Activated T-cell treated with anti-CD3 and anti-CD28 coated beads for 24 hours (primary cell): ENCODE measurements at places on chromosomes 1 and 21.

DNA sequence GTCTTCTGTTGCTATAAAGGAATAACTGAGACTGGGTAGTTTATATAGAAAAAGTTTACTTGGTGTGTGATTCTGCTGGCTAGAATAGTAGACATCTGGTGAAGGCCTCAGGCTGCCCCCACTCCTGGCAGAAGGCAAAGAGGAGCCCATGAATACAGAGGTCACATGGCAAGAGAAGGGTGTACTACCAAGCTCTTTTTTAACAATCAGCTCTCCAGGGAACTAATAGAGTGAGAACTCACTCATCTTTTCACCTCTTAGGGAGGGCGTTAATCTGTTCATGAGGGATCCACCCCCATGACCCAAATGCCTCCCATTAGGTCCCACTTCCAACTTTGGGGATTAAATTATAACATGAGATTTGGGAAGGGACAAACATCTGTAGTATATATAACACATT lies 9.3 kb downstream of the DTL start:
- DNase-seq, result no peak

DNA sequence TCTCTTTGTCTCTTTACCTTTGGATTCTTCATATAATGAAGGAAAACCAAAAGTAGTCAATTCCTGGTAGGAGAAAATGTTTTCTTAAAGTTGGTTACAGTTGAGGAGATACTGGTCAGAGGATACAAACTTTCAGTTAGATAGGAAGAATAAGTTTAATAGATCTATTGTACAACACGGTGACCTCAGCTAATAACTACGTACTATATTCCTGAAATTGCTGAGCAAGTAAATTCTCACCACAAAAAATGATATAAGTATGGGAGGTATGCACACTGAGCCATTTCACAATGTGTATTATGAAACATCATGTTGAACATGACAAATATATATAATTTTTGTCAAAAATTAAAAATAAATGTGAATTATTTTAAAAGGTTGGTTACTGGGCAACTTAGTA lies 20.4 kb downstream of the SSX2IP start:
- no peak for DNase-seq

DNA sequence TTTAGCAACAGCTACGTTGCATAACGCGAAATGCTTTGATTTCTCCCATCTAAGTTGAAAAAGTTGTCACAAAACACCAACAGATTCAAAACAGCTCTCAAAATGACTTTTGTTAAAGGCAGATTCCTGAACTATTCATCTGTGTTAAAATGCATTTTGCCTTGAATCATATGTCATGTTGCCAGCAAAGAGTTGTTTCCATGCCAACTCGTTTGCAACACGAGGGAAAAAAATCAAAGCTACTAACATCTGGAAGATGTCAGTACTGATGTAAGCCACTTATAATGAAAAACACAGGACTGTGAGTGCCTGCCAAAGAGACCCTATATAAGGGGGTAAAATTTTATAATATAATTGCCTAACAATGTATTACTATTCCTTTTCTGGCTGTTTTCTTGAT lies 182.7 kb upstream of the PTBP2 start:
- no peak for DNase-seq

- DNase-seq, result no peak
Observed at GRCh38 chr1:17562375-17562774, 22.9 kb downstream of the ARHGEF10L start.

- no peak for DNase-seq
Observed at GRCh38 chr1:59804301-59804700, 10.4 kb upstream of the HOOK1 start.

GRCh38 chr1:174995121-174995520 lies 4.6 kb upstream of the CACYBP start:
- no peak for DNase-seq

GRCh38 chr1:71210718-71211117 lies 129.9 kb upstream of the ZRANB2 start:
- no peak for DNase-seq

DNA sequence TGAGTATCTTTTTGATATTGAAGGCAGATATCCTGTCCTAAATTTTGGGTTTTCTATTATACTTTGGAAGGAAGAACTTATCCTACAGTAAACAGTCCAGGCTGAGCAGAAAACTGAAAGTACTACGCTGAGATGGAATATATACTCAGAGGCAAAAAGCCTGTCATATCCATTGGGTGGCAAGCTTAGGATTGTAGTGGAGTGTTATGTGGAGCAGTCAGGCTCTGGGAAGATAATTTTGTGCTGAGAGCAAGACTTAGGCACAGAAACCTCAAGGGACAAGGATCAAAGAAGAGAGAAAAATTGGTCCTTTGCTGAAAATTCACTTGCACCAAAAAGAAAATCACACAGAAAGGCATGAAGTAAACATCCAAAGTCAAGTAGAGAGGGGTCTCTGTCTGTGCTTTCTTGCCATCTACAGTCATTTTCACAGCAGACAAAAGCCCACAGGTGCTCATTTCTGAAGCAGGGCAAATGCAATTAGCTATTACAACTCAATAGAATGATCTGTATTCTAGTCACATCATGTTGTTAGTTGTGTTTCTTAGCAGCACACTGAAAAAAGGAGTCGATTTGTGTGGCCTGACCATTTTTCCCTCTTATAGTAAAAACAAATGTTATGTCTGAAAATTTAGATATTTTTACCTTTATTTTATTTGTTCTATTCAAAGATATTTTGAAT lies 38.5 kb downstream of the CRB1 start:
- DNase-seq, result no peak

DNA sequence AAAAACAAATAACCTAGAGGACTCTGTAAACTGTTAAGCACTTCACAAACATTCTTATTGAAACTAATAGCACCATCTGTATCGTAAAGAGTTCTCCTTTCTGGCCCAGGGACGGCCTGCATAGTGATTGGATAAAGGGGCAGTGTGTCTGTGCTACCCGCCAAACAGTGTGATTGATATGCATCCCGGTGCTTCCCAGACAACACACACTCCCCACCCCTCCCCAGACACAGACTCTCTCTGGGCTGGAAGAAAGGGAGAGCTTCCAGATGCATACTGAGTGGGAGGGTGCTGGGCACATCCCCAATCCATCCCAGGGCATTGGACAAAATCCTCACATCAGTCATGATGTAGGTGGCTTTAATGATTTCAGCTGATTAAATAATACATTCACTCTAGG lies 3.7 kb downstream of the HSD11B1 start:
- DNase-seq, result no peak

GRCh38 chr1:228450200-228450599 lies 33.5 kb upstream of the TRIM17 start:
- DNase-seq, result no peak

DNA sequence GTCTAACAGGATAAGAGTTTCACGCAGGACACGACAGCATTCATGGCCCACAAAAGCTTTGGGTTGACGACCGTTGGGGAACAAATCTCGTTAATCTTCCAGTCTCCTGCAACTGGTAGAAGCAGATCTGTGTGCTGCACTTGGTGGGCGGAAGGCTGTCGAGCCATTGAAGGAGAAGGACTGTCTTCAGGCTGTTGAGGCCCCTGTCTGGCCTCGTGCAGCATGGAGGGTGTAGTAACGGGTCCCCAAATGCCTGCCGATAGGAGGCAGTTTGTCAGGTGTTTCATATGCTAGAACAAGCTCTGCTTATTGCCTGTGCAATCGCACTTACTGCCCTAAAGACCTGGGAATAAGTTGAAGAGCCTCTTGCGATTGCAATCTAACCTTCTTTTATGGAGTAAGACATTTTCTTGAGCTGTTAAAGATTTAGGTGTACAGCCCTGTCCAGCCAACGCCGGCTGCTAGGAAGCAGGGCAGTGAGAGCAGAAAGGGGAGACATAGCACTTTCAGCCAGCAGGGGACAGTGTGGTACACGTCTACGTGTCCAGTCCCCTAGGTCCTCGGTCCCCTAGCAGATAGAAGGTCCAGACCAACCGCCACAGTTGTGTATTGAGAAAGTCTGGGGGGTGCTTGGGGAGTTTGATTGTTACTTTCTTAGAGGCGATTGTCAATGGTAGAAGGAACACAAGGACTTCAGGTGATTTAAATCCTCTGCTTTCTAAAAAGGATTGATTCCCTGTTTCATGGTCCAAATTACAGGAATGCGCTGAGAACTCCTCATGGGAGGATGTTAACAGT lies 102.3 kb upstream of the TMPRSS2 start:
- DNase-seq, result peak; percentile 6

- DNase-seq, result no peak
Observed at GRCh38 chr1:33346533-33346926, 25.6 kb upstream of the A3GALT2 start.

DNA sequence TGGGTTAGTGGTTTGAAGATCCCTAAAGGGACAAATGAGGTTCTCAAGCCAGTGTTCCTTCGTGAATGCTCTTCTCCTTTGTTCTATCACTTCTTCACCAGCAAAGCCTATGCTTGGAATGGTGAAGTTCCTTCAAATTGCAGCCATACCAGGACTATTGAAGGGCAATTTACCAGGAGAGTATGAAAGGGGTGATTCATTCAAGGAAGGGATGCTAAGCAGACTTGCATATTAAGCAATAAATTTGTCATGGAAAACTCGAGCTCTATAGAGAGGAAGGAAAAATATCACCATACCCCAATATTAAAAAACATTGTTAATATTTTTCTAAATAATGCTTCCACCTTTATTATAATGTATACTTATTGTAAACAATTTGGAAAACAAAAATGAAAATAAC lies 9.3 kb upstream of the TSNAX start:
- no peak for DNase-seq

GRCh38 chr1:113217447-113218208 lies 144.6 kb downstream of the LRIG2 start:
- DNase-seq, result no peak

GRCh38 chr1:186819126-186819525 lies 9.6 kb upstream of the PLA2G4A start:
- DNase-seq, result no peak

DNA sequence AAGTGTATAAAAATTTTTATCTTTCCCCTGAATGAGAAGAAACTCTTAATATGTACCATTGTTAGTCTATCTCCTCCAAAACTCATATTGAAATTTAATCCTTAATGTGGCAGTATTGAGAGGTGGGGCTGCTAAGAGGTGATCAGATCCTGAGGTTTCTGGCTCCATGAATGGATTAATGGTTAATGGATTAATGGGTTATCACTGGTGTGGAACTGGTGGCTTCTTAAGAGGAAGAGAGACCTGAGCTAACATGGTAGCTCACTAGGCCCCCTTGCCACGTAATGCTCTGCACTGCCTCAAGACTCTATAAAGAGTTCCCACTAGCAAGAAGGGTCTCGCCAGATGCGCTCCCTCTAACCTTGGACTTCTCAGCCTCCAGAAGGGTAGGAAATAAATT lies 70.6 kb upstream of the ZBTB18 start:
- no peak for DNase-seq

DNA sequence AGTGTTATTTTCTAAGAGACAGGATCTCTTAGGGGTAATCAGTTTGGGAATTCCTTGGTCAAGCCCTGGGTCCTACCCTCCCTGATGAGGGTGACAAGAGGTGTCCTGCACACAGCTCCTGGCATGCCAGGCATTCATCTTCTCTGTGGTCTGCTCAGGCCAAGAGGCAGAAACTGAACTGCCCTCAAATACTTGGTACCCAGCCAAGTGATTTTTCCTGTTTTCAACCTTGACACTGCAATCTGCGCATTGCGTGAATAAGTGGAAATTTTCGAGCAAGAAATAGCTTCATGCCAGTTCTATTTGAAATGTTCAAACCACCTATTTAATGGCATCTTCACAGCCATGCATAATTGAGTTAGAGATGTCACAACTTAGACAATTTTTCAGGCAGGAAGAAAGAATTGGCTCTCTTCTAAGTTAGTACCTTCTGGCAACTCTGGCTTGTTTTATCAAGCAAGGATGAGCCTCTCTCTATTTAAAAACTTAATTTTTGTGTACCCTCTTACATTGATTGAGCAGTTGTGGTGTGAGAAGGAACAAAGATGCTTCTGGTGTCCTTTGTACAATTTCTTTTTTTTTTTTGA lies 27.0 kb downstream of the DNM3 start:
- no peak for DNase-seq

- DNase-seq, result no peak
Observed at GRCh38 chr1:162951553-162952315, 90.8 kb upstream of the CCDC190 start.

GRCh38 chr1:26094076-26094669 lies 17.5 kb upstream of the PDIK1L start:
- no peak for DNase-seq

DNA sequence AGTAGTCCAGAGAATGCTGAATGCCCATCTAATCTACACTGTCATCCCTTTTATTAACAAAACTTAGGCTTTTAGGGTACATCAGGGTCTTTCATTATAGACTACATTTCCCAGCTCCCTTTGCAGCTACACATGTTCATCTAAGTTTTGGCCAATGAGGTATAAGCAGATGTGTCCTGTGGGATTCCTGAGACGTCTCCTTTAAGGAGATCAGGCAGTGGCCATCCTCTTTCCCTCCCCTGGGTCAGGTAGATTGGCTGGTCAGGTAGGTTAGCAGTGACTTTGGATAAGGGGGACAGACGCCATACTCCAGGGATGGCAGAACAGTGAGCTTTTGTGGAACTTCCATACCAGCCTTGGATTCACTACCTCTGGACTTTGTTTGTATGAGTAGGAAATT lies 188.3 kb downstream of the FGGY start:
- DNase-seq, result no peak

DNA sequence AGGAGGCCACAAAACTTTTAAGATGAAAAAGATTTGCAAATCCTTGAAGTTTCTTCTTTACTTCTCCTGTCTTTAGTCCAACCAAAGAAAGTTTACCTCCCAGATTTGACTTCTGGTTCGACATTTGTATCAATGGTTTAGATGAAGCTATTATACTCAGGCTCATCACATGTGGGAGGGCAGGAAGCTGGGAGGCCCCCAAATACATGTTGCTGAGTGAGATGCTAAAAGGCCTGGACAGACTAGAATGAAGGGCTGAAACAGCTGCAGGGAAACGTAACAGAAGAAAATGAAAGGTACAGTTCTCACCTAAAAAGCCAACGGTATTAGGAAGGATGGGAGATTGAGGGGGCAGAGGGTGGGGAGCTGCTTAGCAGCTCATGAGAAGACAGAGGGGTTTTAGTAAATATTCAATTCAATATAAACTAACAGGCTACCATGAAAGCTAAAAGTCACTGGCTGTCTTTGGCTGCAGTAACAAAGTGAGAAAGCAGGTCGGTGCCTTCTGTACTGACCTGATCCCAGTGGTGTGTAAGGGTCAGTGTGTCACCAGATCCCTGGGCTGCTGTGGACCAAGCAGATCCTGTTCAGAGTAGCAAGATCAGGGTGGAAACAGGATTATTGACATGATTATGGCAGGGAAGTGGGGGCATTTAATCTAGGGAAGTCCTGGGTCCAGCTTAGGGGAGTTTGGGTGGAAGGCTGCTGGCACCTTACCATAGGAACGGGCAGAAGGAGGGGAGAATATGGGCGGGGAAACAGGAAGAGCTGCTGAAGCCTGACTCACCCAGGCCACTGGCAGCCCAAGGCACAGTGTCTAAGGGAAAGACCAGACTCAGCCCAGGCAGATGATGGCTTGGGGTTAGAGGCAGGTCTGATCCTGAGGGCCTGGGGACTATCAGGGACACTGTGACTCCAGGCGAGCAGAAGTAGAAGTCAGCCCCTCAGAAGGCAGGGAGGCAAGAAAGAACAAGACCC lies 60.4 kb downstream of the KCNN3 start:
- DNase-seq, result no peak

- DNase-seq, result no peak
Observed at GRCh38 chr1:89310976-89311375, 38.3 kb upstream of the GBP5 start.
